Mucosa of gallbladder (tissue), 1 donor: ENCODE measurements at places on chromosomes 5 and 9. TPM values are rescaled to one million over a fixed set of nuclear protein-coding genes. Genes with fewer than 3 reads are reported as not detected.

DNA sequence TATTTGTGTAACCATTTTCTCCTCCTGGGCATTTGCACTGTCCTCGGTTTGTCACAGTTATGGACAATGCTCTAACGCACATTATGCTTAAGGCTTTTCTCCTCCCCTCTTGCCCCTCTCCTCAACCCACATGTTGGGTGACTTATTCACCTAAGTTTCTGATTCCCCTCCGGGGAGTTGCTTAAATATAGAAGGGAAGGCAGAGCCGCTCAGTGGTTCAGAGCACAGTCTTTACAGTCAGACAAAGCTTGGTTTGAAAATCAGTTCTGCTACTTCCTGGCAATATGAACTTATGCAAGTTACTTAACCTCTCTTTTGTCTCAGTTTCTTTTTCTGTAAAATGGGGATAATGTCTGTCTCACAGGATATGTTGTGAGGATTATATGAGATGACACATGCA lies 41.2 kb upstream of the SPRY4 start:
- no peak for DNase-seq

DNA sequence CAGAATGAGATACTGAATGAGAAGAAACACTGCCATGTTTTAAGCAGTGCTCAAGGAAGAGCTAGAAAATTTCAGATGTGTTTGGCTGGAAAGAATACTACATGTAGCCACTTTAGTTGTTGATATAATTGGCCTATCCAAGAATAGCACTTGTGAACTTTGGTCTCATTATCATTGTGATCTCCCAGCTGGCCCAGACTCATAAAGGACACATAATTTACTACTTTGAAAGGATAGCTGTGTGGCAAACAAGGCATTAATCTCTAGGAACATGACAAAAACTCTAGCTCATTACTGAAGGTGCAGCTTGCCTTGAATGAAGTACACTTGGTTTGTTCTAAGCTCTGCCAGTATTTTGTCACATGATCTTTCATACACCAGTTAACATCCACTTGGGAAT lies 356.3 kb downstream of the CSNK1G3 start:
- peak; percentile 25 for DNase-seq

- DNase-seq: peak; percentile 64
Measured at GRCh38 chr5:177496727-177497291, 595 bp downstream of the PDLIM7 start.

GRCh38 chr9:15416880-15417279 lies 5.8 kb upstream of the SNAPC3 start:
- DNase-seq: peak; percentile 58

The AGXT2 gene
- 6.6 TPM for total RNA-seq
